ENCODE measurements at places on chromosomes 2 and 18.

- H3K36me3 ChIP-seq, result no peaks in the 10 kb centered on the region
- H3K4me1 ChIP-seq, result peaks cover 2% of the 10 kb centered on the region
- H3K27me3 ChIP-seq, result no peaks in the 10 kb centered on the region
- DNase-seq, result no peak
These were observed 27.1 kb downstream of the KIAA2012 start for GRCh38 chr2:202100176-202100575.

DNA sequence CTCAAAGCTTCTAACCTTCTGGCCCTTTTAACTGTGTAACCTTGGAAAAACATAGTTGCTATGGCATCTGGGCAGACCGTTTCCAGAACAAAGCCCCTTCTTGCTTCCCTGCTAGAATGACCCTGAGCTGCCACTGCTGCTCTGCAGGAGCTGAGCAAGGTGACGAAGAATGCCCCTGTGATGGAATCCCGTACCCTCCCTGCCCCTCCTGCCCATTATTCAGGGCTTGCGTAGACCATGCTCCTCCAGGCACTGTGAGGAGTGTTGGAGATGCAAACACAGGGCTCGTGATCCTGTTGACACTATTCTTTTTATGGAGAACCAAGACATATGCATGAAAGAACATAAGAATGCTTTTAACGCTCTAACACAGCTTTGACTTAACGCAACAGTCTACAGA lies 191.1 kb downstream of the CDH2 start:
- no peak for DNase-seq
- no peaks in the 10 kb centered on the region for H3K36me3 ChIP-seq
- H3K27ac ChIP-seq, result no peak overlapping the region
- no peaks in the 10 kb centered on the region for H3K27me3 ChIP-seq

GRCh38 chr2:223956300-223956699 lies 963 bp upstream of the MRPL44 start:
- peaks cover 6% of the 10 kb centered on the region for H3K36me3 ChIP-seq
- no peak overlapping the region for H3K27ac ChIP-seq
- no peak overlapping the region for H3K4me3 ChIP-seq
- no peak for DNase-seq
- H3K27me3 ChIP-seq, result no peaks in the 10 kb centered on the region

- H3K27me3 ChIP-seq, result no peaks in the 10 kb centered on the region
- H3K4me1 ChIP-seq, result no peaks in the 10 kb centered on the region
- no peak for DNase-seq
- no peak overlapping the region for H3K4me3 ChIP-seq
- H3K27ac ChIP-seq, result peak overlapping the region; percentile 26
These were observed 65.9 kb downstream of the ADI1 start for GRCh38 chr2:3453190-3453999.

All from lung (tissue), 17 donors.